ENCODE measurements at places on chromosomes 5 and 9. TPM values are rescaled to one million over a fixed set of nuclear protein-coding genes. Genes with fewer than 3 reads are reported as not detected.

DNA sequence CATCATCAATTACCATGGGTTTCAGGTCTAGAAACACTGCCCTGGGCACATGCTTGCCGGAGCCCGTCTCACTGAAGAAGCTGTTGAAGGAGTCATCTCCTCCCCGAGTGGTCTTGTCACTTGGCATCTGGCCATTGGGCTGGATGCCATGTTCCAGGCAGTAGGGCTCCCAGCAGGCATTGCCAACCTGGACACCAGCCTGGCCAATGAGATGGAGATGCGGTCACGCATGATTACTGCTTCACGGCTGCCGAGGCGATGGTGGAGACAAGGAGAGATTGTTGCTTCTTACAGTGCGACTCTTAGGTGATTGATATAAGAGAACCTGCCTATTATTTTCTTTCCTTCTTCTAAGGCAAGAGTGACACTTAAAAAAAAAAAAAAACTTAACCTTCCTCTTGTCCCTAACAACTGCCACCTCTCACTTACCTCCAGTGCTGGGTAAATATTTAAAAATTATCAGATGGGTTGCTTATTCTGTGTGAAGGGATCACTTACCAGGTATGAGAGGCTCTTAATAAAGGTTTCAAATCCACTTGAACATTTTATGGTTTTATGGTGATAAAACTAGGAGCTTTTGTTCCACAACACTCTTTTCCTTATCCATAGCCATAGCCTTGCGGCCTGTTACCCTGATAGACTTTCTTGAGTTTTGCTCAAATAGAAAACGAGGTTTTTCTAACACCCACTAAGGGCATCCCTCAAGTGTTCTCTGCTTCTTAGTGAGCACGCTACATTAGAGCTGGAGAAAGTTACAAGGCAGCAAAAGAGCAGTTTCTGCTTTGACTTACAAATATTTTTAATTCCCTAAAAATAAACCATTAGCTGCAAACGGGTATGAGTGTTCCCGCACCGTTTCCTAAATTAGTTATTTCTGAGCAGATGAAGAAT lies 41.2 kb downstream of the NIM1K start:
- H3K27ac ChIP-seq = no peak overlapping the region
- DNase-seq = no peak
- H3K4me3 ChIP-seq = no peak overlapping the region
- H3K36me3 ChIP-seq = no peaks in the 10 kb centered on the region
- H3K4me1 ChIP-seq = peaks cover 5% of the 10 kb centered on the region
- H3K27me3 ChIP-seq = no peaks in the 10 kb centered on the region

Gene PCDHA5
- not detected for total RNA-seq

DNA sequence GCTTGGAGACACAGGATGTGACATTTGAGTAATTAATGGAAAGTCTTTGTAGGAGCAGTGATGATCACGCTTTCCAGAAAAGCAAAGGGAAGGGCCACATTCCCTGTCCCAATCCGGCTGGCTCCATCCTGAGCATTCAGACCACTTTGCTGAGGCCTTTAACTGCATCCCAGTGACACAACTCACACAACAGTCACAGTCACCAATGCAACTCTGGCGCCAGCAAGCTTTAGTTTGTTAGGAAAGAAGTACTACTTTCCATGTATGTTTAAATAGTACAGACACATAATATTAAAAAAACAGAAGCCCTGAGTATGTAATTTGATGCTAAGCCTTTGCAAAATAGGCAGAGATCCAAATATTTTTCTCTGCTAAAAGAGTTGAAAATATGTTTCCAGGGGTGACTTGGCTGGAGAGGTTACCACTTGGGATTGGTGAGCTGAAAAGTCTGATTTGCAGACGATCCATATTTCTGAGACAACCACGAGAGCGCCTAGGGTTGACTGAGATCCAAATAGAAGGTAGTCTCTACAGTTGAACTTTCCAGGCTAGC lies 31.7 kb upstream of the GAS1 start:
- H3K27me3 ChIP-seq = peaks cover 39% of the 10 kb centered on the region
- no peak overlapping the region for H3K27ac ChIP-seq
- no peaks in the 10 kb centered on the region for H3K36me3 ChIP-seq
- no peak overlapping the region for H3K4me3 ChIP-seq

- peaks cover 60% of the 10 kb centered on the region for H3K4me1 ChIP-seq
- no peak for DNase-seq
- H3K27me3 ChIP-seq = no peaks in the 10 kb centered on the region
- H3K36me3 ChIP-seq = peaks cover 69% of the 10 kb centered on the region
- no peak overlapping the region for H3K4me3 ChIP-seq
Measured at GRCh38 chr9:137759117-137759516, 118.5 kb upstream of the CACNA1B start.

Gene CBY3
- total RNA-seq = 0.61 TPM

GRCh38 chr5:180785794-180786221 lies 16.8 kb downstream of the MGAT1 start:
- no peak for DNase-seq
- H3K36me3 ChIP-seq = peaks cover 4% of the 10 kb centered on the region
- peak overlapping the region; percentile 19 for H3K27ac ChIP-seq
- H3K27me3 ChIP-seq = no peaks in the 10 kb centered on the region

- peaks cover 13% of the 10 kb centered on the region for H3K27me3 ChIP-seq
- no peak for DNase-seq
- no peak overlapping the region for H3K4me3 ChIP-seq
- H3K4me1 ChIP-seq = no peaks in the 10 kb centered on the region
- no peak overlapping the region for H3K27ac ChIP-seq
Measured at GRCh38 chr5:158895588-158895987, 204.1 kb downstream of the EBF1 start.

GRCh38 chr9:135622415-135623020 lies 16.8 kb downstream of the GLT6D1 start:
- no peak overlapping the region for H3K27ac ChIP-seq
- H3K4me3 ChIP-seq = no peak overlapping the region
- no peaks in the 10 kb centered on the region for H3K4me1 ChIP-seq
- H3K27me3 ChIP-seq = peaks cover 6% of the 10 kb centered on the region

- no peak for DNase-seq
- H3K27ac ChIP-seq = no peak overlapping the region
- peaks cover 59% of the 10 kb centered on the region for H3K4me1 ChIP-seq
- H3K27me3 ChIP-seq = no peaks in the 10 kb centered on the region
- no peak overlapping the region for H3K4me3 ChIP-seq
Measured at GRCh38 chr9:89746385-89747116, 141.7 kb downstream of the GADD45G start.

- no peak overlapping the region for H3K4me3 ChIP-seq
- H3K27me3 ChIP-seq = no peaks in the 10 kb centered on the region
- no peaks in the 10 kb centered on the region for H3K4me1 ChIP-seq
- DNase-seq = no peak
- H3K27ac ChIP-seq = no peak overlapping the region
- H3K36me3 ChIP-seq = no peaks in the 10 kb centered on the region
Measured at GRCh38 chr5:129687941-129688340, 60.0 kb upstream of the MINAR2 start.

Gene PPWD1
- total RNA-seq = 38.0 TPM

DNA sequence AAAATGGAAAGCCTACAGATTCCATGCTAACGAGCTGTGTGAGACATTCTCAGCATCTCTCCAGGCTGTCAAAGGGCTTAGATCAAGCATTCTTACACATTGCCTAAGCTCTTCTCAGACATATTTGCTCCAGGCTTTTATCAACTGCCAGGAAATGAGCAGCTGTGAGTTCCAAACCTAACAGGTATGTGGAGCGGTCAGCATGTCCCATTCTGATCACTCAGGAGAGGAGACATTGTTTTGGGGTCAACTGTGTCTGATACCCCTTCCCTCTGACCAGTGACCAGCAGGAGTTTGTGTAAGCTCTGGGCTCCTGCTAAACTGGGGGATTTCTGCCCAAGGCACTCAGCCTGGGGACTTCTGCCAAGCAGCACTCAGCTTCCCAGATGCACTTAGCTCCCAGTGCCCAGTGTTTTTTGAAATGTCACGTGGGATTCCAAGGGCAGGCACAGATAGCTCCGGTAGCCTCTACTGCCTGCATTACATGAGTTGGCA lies 229.1 kb downstream of the SEC61B start:
- no peak for DNase-seq
- H3K4me3 ChIP-seq = no peak overlapping the region
- no peaks in the 10 kb centered on the region for H3K36me3 ChIP-seq
- H3K4me1 ChIP-seq = no peaks in the 10 kb centered on the region
